ENCODE measurements at places on chromosomes 12 and 14.
A peak's percentile ranks its signal among the peaks of the same experiment; 100 is the strongest.

DNA sequence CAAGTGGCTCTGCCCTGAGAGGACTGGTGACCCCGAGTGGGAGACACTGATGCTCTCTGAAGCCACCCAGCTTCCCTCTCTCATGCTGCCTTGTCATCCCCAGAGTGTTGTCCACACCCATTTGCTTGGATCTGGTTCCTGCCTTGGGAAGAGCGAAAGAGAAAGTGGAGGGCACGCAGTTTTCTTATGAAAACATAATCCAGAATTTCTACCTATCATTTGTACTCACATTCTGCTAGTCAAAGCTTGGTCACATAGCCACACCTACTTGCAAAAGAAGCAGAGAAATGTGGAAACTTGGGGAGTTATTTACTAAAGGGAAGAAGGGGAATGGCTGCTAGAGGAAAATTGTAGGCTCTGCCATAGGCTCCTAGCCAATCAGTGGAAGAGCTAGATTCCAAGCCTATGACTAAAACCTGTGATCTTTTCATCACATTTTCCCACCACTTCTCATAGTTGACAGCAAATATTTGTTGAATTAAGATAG lies 326.3 kb downstream of the ZFP36L1 start:
- no peak for DNase-seq

DNA sequence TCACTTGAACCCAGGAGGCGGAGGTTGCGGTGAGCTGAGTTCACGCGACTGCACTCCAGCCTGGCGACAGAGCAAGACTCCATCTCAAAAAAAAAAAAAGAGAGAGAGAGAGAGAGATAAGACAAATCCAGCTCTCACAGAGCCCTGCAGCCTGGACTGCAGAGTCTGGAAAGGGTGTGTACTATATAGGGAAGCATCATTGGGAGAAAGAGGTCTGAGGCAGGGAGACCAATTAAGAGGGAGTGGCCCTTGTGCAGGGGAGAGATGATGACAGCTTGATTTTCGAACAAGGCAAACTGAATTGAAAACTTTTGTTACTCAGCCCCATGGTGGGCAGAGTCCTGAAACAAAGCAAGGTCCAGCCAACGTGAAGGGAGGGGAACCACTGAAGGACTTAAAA lies 116.2 kb downstream of the CCDC60 start:
- DNase-seq = no peak

- DNase-seq = no peak
Observed at GRCh38 chr12:131852551-131853299, 24.5 kb downstream of the MMP17 start.

DNA sequence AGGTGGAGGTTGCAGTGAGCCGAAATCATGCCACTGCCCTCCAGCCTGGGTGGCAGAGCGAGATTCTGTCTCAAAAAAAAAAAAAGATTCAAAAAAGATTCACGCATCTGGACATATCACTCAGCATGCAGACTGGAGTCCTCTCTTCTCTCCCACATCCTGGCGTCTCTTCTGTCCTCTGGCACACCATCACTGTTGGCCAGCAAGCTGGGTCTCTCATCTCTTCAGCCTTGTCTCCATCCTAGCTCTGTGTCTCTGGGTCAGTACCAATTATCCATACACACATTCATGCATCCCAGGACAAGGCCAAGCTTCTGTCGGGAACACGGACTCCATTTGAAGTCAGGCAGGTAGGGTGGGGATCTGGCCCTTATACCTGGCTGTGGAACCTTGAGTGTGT lies 105.5 kb upstream of the MAP1LC3B2 start:
- DNase-seq = no peak

DNA sequence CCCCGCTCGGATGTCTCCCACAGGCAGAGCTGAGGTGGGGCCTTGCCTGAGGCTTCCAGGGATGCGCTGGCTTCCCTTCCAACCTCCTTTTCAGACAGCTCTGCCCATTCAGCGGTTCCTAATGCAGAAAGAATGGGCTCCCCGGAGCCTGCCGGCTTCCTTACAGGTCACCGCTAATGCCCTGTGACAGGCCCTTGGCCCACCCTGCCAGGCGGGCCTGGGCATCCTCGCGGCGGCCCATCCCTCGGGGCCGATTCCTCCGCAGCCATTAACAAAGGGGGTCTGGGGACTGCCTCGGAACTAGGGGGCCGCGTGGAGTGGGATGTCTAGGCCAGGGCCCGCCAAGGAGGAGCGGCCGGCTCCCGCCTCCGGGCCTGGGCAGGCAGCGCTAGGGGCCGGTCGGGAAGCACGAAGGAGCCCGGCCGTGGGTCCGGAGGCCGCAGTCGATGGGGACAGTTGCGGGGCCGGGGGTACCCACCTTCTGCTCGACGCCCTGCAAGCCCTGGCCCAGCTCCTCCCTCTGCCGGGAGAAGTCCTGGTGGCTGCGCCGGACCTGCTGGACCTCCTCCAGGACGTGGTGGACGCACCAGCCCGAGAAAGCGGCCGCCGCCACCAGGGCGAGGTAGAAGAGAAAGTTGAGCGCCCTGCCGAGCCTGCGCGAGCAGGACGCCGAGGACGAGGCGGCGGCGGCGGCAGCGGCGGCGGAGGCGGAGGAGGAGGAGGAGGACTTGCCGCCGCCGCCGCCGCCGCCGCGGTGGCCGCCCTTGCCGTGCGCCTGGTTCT lies 738 bp downstream of the CKAP4 start:
- DNase-seq = peak; percentile 65

DNA sequence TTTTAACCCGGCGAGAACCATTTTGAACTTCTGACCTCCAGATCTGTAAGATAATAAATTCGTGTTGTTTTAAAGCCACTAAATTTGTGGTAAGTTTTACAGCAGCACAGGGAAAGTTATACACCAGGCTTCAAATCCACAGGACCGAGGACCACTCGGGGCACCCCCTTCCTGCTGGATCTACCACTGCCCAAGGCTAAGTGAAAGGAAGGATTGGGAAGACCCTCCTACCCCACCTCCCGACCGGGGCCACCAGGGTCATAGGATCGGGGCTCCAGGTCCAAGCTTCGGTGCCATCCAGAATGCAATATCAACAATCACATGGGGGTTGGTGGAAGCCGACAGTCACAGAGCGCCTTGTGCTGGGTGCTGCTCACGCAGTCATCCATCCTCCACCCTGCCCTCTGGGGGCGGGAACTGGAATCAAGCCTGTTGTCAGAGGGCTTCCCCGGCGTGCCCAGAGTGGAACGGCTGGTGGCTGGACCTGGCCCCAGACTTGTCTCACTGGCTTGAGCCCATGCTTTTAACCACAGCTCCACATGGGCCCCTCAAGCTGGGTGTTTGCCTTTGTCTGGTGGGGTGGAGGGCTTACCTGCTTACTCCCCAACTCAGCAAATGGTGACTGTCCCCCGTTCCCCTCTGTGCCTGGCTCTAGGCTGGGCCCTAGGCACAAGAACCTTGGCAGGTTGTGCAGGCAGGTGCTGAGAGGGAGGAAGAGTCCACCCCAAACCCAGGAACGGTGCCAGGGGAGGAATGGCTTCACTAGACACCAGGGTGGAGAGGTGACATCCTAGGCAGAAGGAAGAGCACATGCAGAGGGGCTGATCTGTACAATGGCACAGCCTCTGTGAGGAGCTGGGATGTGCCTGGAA lies 180.3 kb upstream of the RTL1 start:
- DNase-seq = no peak

DNA sequence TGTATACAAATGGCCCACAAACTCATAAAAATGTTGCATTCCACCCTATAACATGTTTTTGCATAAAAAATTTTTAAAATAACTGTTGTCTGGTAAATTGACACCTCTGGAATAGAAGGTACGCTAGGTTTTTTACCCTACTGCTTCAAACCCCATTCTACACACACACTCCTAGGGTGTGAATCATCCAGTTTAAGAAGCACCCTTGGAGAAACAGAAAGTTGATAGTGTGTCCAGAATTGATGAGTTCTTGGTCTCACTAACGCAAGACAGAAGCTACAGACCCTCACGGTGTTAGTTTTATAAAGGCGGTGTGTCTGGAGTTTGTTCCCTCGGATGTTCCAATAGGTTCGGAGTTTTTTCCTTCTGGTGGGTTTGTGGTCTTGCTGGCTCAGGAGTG lies 158.5 kb downstream of the KLRB1 start:
- no peak for DNase-seq

GRCh38 chr12:104685366-104685765 lies 228.6 kb downstream of the CHST11 start:
- no peak for DNase-seq

DNA sequence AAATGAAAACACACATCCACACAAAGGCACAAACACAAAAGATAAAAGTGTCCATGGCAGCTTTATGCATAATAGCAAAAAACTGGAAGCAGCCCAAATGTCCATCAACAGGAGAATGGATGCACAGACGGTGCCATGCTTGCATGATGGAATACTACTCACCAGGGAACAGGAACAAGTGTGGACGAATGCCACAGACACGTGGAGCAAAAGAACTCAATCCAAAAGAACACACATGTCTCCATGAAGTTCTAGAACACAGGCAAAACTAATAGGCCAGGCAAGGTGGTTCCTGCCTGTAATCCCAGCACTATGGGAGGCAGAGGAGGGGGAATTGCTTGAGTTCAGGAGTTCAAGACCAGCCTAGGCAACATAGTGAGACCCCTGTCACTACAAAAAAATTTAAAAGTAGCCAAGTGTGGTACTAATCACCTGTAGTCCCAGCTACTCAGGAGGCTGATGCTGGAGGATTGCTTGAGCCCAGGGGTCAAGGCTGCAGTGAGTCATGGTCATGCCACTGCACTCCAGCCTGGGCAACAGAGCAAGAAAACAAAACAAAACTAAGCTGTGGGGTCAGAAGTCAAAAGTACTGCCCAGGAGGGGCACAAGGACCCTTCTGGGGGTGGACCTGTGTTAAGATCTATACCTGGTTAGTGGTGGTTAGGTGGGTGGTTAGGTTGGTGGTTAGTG lies 7.3 kb upstream of the TMEM119 start:
- no peak for DNase-seq

DNA sequence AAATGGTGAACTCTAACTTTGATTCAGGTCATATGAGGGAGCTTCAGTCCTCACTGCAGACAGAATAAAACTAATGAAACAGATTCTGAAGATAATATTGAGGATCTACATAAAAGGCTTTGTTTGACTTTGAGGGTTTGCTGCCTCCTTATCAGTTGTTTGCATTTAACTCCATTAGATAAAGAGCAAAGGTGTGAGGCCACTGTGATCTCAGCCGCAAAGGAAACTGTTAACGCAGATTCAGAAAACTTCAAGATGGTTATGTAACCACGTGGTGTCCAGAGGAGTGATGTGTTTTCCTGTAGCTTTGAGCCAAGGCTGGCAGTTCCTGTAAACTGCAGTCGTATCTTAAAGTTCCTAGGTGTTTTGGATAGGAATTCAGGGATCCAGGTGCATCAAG lies 67.8 kb downstream of the METTL25 start:
- no peak for DNase-seq

DNA sequence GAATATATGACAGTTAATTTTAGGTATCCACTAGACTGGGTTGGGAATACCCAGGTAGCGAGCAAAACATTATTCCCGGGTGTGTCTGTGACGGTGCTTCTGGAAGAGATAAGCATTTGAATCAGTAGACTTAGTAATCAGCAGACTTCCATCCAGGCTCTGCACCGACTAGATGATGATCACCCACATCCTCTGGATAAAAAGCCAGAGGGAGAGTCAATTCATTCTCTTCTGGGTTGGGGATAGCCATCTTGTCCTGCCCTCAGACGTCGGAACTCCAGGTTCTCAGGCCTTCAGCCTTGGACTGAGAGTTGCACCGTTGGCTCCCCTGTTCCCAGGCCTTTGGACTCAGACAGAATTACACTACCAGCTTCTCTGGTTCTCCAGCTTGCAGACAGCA lies 168.0 kb downstream of the PHLDA1 start:
- no peak for DNase-seq

DNA sequence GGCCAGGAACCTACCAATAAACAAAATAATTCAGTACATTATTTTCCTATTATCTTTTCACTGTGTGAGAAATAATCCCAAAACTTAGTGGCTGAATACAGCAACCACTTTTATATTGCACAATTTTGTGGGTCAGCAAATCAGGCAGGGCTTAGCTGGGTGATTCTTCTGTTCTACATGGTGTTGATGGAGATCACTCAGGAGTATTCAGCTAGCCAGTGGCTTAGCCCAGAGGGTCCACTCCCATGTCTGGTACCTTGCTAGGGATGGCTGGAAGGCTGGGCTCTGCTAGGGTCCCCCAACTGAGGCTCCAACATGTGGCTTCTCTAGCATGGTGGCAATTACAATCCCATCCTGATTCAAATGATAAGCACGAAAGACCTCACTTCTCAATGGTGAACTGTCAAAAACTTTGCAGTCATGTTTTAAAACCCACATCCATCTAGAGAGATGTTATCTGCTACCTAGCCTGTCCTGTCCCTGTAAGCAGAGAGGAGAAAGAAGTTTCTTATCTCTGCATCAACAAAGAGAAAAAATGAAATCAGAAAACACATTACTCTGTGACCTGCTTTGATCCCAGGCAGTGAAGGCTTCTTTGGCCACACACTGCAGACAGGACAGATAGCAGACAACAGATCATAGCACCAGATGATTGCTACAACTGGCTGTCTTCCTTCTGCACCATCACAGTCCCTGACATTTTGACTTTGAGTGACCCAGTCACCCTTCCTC lies 51.0 kb upstream of the MYL2 start:
- no peak for DNase-seq

DNA sequence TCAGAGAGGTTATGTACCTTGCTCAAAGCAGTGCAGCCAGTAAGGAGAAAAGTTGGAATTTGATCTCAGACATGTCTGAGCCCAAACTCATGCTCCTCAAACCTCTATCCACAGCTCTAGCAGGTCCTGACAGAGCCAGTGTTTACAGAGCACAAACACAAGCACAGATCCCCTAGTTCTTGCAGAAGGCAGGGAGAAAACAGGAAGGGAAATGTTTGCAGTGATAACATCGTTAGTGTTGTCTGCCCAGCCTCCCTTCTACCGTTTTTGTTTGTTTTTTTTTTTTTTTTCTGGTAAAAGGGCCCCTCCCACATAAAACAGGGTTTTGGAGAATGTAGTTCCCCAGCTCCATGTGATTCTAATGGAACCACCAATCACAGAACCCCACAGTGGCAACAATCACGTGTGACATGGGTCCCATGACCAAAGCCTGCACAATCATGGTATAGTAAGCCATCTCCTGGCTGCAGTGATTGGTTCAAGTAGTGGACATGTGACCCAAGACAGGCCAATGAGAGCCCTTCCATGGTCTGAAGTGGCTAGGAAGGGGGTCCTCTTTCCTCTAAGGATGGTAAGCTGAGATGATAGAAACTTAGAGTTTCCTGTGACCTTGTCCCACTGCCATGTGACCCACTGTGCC lies 513.4 kb downstream of the MED13L start:
- DNase-seq = no peak

- no peak for DNase-seq
Observed at GRCh38 chr12:67433385-67434175, 164.4 kb downstream of the CAND1 start.

GRCh38 chr12:24853588-24853987 lies 95.3 kb downstream of the BCAT1 start:
- no peak for DNase-seq

Measured in activated CD4-positive, alpha-beta memory T cell treated with anti-CD3 and anti-CD28 coated beads for 36 hours (primary cell).